ENCODE measurements at places on chromosomes 6 and 20.

GRCh38 chr6:152401978-152402377, 235.2 kb downstream of the SYNE1 start:
- DNase-seq = no peak

DNA sequence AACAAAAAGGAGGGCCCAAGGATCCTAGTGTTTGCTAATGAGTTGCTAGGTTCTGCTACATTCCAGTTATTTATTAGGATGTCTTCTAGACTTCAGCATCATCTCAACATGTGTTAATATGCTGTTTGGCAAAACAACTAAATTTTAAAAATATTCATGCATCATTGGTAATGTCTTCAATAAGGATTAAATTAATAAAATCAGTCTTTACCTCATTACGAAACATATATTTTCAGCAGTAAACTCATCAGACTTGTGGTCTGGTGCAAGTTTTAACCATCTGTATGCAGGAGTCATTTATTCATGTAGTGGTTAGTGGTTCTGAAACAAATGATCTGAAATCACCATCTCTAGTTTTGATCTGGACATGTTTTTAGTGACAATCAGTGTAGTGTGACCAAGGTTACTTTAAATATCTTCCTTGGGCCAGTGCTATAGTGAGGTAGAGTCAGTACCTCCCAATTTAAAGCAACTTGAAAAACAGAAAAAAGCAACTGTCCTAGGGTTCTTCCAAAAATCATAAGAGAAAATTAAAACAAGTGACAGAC, 85.0 kb upstream of the KCNK16 start:
- DNase-seq = no peak

DNA sequence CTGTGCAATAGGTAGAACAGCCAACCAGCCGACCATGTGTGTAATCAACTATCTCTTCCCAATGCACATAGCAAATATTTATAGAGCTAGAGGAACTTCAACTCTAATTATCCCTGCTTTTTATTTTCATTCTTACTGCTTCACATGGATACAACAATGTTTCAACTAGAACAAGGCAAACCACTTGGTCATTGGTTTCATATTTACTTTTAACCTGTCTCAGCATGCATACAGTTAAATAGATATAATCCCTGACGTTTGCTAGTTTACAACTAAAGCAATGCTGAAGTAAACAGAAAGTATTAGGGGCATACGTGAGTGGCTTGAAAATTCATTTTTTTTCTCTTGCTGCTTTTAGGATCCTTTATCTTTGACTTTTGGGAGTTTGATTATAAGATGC, 318.5 kb upstream of the MAP3K7 start:
- no peak for DNase-seq

DNA sequence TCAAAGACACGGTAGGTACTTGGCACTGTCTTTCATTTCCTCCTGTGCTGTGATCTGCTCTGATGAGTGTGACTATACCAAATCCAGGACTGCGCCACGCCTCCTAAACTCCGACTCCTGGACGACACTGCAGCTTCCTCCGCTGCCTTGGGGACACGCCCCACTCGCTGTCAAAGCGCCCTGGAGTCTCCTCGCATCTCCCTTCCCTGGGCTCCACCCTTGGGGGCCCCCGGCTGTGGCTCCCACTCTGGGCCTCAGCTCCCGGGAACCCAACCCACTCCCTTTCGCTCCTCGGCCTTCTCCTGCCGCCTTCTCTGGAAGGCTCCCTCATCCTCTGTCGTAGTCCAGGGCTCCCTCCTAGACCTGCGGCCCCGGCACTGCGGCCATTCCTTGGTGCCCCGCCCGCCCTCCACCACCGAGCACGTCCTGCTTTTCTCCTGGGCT, 61.2 kb downstream of the RSPH3 start:
- no peak for DNase-seq

GRCh38 chr6:41732149-41732548, 3.3 kb downstream of the TFEB start:
- DNase-seq = no peak

DNA sequence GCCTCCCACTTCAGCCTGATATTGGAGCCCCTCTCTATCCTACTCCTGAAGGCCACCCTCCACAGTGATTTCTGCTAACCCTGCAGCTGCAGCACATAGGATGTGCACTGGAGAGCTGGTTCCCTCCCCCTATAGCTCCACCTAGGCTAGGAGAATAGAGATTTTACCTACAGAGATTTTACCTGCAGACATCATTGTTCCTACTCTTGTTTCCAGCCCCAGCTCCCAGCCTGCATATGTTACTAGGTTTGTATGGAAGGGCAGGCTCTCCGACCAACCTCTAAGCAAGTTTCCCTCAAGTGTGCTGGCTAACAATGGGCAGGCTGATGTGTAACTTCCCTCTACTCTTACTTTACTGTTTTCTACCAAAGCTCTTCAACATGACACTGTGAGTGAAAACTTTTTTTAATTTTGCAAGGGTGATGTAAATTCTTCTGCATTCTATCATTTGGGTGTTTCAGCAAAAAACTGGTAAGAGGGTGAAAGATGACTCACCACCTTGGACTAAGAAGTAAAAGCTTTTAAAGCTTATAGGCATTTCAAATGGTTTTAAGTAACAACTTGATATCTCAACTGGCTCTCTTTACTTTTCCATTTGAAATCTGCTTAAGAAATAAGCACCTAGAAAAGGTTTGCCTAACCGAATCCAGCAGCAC, 106.8 kb downstream of the CDK19 start:
- no peak for DNase-seq

DNA sequence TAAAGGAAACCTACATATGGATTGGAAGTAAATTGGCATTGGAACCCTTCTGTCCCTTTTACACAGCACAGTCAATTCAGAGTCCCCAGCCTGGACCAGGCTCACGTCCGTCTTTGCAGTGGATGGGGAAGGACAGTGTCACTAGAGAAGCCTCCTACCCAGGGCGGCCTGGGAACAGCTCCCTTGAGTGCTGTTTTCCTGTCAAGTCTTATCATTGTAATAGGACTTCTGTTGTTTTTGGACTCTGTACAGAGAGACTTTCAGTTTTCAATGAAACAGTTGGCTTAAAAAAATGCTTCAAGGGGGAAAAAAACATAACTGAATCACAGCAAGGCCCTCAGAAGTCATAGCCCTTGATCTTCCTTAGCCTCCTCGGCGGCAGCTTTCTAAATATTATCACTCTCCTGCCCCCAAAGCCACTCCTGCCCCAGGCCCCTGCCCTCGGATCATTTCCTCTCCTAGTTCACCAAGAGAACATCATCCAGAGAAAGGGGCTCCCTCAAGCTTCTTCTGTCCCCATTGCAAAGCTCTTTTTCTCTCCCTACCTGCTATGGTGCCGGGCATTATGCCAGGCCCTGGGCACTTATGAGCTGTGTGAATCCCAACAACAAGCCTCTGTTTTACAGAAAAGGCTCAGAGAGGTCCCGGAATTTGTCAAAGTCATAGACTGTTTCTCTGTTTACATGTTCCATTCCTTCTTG, 37.8 kb upstream of the CNKSR3 start:
- no peak for DNase-seq

GRCh38 chr6:66808771-66809170, 1101.7 kb upstream of the EYS start:
- DNase-seq = no peak

GRCh38 chr20:7775072-7775471, 165.2 kb downstream of the HAO1 start:
- no peak for DNase-seq

DNA sequence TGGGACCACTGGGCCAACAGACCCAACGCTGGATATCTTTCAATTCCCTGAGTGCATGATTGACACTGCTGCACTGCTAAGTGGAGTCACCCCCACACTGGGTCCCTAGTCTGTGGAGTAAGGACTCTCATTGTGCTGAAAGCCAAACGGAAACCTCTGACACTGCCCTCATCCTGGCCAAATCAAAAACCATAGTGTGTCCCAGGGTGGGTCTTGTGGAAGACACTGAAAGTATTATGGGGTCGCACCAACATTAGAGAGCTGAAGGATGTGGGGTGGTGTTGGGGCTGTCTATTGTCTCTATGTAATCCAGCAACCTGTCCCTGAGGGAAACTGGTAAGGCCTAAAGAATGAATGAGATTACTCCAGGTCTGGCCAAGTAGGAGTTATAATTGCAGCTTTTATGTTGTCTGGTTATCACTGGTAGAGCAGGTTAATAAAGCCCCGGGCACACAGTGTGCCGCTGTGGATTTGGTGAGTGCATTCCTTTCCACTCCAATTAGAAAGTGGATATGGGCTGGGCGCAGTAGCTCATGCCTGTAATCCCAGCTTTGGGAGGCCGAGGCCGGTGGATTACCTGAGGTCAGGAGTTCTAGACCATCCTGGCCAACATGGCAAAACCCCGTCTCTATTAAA, 57.9 kb downstream of the HLA-A start:
- DNase-seq = no peak

DNA sequence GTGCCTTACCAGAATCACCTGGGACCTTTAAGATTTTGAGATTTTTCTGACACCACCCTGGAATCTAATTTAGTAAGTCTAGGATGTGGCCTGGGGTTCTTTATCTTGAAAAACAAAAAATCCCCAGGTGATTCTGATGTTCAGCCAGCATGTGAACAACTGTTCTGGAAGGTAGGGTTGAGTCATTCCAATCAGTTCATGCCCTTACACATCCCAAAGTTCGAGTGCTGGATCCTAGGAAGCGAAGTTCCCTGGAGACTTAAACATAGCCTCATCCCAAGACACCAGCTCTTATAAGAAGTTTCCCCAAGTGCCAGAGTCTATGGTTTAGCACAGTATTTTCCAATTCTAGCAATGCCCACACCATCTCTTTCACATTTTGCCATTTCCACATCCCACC, 6.3 kb upstream of the TSHZ2 start:
- no peak for DNase-seq

DNA sequence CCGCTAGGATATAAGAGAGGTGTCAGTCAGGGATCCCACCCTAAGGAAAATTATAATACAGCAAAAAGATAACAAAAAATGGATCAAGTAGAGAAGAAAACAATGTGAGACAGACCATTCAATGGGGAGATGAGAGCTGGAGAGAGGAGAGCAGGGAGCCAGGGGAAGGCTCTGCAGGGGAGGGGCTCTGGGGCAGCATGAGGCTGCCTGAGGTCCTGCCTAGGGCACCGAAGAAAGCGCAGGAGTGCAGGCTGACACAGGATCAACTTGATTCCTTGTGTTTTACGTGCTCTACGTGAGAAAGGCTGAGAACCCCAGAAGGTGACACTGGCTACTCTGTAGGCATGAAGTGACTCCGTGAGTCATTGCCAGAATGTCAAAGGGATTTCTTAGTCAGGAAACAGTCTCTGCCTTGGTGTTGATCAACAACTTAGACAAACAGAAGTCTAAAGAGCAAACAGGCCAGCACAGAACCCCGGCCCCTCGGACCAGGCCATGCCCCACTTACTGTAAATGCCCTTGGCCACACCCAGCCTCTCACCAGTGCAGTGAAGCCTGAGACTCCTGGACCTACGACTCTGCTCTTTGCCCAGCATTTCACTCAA, 290.1 kb upstream of the PRDM1 start:
- DNase-seq = no peak

DNA sequence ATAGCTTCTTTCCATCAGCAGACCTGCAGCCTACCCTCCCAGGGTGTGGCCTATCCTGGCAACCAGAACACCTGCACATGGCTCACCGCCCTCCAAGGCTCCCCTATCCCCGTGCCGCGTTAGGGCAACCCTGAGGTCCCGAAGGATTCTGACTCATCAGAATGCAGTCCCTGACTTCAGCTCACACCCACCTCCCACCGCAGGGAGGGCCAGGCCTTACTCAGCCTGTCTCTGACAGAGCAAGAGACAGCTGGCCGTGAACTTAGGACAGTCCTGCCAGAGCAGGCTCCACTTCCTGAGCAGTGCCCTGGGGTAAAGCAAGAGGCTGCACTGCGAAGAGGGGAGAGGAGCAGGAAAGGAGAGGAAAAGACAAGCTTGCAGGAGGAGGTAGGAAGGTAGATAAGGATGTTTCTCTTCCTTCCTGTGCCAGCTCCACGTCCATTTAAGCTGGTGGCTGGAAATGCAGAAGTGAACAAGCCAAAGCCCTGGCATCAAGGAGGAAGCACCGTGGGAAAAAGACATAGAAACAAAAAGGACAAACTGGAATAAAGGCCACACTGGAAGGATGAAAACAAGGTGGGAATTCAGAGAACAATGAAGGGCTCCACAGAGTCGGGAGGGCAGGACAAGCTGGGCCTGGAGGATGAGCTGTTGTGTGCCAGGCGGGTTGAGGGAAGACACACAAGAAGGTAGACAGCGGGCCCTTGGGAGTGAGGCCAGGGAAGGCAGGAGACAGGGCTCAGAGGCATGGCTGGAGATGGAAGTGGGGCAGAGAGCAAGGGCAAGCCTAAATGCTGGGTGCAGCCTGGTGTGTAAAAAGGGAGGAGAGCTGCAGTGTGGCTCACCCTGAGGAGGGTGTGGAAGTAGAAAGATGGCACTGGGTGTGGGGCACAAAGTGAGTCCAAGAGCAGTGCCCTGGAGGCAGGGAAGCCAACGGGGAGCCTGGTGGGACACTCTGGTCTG, 102.7 kb downstream of the SLC23A2 start:
- DNase-seq = no peak

- no peak for DNase-seq
These were observed 68.6 kb downstream of the GFOD1 start for GRCh38 chr6:13418844-13419243.

DNA sequence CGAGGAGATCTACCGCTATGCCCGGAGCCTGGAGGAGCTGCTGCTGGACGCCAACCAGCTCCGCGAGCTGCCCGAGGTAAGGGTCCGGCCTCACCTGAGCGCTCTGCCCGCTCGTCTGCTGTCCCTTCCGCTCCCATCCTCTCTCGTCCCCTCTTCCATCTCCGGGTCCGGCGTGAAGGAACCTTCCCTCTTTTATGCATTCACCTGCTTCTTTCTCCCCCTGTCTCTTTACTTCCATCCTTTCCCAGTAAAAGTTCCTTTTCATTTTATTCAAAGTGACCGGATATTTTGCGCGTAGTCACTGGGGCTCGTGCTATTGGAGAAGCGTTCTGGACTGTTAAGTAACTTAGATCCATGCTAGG, 516 bp downstream of the LRRC1 start:
- DNase-seq = no peak

DNA sequence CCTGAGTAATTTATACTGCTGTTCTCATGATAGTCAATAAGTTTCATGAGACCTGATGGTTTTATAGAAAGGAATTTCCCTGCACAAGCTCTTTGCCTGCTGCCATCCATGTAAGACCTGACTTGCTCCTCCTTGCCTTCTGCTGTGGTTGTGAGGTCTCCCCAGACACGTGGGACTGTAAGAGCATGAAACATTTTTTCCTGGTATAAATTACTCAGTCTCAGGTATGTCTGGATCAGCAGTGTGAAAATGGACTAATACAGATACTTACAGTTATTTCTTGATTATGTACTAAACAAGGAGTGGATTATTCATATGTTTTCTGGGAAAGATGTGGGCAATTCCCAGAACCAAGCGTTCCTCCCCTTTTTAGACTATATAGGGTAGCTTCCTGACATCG, 1.9 kb upstream of the TRIM38 start:
- peak; percentile 41 for DNase-seq

GRCh38 chr6:81054036-81054435, 698.4 kb downstream of the TENT5A start:
- DNase-seq = no peak

DNA sequence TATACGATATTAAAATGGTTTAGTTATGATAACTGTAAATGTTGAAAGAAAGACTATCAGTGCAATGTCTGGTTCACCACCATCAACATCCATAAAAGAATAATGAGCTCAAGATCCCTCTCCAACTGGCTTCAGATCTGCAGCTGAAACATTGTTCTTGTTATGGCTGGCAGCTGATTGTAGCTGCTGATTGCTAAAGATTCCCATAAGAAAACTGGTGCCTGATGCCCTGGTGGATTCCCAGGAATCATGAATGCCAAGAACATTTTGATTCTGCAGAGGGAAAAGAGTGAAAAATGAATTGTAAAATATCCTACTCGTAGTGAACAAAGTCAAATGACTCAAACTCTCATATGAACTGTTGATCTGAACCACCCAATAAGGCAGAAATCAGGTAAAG, 1160.2 kb downstream of the EPHA7 start:
- no peak for DNase-seq

Data from stimulated activated CD4-positive, alpha-beta T cell treated with anti-CD3 and anti-CD28 coated beads, Interleukin-1b, Interleukin-23, amount 100 ng/mL, for 24 hours (primary cell).